Stimulated activated CD4-positive, alpha-beta T cell treated with anti-CD3 and anti-CD28 coated beads, Interleukin-12 subunit alpha, Interleukin-12 subunit beta, amount 100 ng/mL, for 24 hours (primary cell): ENCODE measurements at places on chromosomes 13 and 19.

DNA sequence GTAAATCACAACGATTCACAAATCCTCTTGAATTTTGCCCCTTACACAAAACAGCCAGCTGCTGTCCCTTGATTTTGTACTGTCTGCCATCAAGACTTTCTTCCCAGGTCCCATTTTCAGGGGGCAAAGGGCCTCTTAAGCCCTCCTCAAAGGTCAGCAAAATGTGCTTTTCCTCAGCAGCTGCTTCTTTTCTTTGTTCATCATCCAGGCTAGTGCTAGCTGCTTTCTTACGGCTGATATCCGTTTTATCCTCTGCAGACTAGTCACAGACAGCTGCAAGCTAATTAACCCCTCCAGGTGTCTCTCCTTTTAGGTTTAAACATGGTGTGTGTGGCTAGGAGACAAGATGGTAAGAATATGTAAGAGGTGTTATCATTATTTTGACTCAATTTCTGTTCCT lies 90.9 kb downstream of the NALCN start:
- DNase-seq, result no peak

GRCh38 chr13:72561791-72562190 lies 165.6 kb downstream of the MZT1 start:
- no peak for DNase-seq

DNA sequence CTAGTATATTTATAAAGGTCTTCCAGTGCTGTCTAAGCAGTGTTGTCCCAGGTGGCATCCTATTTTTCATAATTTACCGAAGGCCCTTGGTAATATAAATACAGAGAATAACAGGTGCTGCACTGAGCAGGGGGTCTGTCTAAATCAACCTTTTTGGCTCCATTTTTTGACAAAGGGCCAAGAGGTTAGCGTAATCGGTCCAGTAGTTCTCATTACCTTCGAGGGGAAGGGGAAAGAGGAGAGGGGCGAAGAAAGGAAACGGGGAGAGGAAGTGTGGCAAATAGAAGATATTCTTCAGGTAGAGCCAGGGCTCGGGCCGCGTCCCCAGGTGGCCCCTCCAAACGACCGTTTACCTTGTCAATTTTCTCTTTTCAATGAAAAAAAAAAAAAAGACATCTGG lies 749 bp upstream of the PAN3 start:
- no peak for DNase-seq

- no peak for DNase-seq
These were observed 45.7 kb upstream of the FLT1 start for GRCh38 chr13:28540612-28541011.

GRCh38 chr13:37766502-37766901 lies 103.1 kb downstream of the TRPC4 start:
- DNase-seq, result no peak

GRCh38 chr19:39403331-39404312 lies 3.0 kb upstream of the ZFP36 start:
- peak; percentile 94 for DNase-seq

GRCh38 chr19:33292595-33293254 lies 9.6 kb downstream of the CEBPA start:
- DNase-seq, result no peak

GRCh38 chr19:801861-802497 lies 4.7 kb downstream of the PTBP1 start:
- no peak for DNase-seq

GRCh38 chr19:17210296-17210695 lies 4.9 kb upstream of the USE1 start:
- DNase-seq, result no peak

DNA sequence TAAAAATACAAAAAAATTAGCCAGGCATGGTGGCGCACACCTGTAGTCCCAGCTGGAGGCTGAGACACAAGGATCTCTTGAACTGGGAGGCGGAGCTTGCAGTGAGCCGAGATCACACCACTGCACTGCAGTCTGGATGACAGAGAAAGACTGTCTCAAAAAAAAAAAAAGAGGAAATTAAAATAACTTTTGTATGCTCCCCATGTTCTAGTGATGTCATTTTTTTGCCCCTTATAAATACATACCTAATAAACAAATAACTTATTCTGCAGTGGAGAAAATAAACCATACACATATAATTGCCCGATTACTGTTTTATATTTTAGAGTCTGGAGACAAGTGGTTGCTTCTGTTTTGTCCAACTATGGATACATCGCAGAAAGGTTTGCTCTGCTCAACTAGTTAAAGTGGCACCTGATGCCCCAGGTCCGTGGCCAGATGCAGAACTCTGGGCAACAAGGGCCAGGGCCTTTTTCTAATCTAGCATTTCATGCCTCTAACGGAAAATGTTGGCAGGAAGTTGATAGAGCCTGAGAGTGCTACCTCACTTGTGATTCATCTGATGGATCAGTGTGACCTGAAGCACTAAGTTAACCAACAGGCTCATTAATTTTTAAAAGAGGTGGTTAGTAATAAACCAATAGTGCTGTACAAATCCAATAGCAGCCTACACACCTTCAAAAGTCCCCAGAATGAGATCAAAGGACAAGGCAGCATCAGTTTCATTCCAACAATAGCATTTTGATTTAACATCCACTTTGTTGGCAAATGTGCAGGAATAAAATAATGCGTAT lies 18.8 kb downstream of the UBE2L5 start:
- no peak for DNase-seq

DNA sequence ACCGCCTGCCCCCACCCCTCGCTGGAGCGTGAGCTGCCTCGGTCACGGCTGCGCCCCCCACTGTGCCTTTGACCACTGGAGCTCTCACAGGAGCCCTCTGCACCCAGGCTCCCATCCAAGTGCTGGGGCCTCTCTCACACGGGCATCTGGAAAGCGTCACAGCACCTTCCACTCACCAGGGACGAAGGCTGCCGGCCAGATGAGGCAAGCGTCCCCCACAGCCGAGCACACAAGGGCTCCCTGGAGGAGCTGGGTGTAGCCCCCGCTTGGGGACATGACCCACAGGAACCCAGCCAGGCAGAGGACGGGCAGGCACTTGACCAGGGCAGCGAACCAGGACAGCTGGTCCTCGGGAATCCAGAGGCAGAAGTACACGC lies 560 bp downstream of the TMEM86B start:
- no peak for DNase-seq

- DNase-seq, result no peak
These were observed 303.4 kb downstream of the GPC6 start for GRCh38 chr13:93529961-93530360.

DNA sequence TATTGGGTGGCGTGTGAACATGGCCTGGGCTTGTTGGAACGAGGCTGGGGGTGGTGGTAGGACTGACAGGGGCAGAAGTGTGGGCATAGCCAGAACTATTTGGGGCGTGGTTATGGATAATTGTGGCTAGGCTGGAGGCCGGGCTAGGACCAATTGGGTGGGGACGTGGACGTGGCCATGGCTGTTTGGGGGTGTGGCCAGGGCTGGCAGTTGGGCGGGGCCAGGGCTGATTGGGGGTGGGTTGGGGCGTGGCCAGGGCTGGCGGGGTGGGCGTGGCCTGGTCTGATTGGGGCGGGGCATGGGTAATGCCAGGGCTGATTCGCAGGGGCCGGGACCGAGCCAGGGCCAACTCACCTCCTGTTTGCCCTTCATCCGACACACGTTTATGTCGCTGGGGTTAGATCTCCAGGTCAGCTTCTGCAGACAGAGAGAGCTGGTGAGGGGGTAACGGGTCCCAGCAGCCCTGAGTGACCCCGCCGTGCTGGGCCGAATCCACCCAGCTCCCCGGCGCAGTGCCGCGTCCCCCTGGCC lies 2.8 kb downstream of the SEMA6B start:
- no peak for DNase-seq

- DNase-seq, result no peak
These were observed 49.2 kb downstream of the STOML3 start for GRCh38 chr13:38941353-38941945.

DNA sequence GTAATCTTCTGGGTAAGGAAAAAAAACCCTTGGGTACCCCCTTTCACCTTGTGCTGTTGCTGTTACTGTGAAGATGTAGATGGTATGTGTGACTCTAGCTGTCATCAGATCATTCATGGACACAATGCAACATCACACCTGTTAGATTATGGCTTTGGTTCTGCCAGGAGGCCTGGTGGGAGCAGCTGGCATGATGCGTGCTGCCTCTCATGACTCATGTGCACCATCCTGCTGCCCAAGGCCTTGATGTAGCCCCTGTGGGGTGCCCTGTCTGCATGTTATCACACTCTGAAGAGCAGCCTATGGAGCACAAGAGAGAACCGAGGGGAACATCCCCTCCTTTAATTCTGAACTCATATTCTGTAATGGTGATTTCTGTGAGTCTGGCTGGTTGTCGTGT lies 57.7 kb upstream of the TEX29 start:
- DNase-seq, result no peak

DNA sequence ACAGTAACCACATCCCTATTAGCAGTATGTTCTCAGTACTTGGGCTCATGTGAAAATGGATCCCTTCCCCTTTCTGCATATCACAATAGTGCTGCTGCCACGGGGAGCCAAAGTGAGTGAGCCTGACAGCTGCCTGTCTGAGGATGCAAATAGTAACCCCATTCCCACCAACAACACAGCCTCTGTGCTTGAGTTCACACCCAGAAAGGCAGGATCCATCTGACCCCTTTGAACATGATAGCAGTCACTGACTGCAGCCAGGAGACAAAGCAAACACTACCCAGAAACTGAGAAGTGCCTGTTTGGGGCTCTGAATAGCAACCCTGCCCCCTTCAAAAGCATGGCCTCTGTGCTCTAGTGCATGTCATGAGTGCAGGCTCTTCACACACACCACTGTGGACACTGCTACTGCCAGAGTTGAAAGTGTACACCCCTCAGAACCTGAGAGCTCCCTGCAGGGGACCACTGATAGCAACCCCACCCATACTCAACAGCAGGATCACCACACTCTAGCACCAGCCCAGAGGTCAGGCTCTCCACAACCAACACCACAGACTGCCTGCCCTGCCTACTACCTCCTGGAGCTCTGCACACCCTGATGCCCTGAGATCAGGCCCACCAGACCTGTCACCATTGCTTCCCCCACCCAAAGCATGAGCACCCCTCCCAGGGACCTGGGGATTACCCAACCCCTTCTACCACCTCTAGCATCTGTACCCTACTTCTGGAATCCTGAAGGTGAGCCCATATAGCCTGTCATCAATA lies 1563.5 kb upstream of the PRR20A start:
- no peak for DNase-seq

DNA sequence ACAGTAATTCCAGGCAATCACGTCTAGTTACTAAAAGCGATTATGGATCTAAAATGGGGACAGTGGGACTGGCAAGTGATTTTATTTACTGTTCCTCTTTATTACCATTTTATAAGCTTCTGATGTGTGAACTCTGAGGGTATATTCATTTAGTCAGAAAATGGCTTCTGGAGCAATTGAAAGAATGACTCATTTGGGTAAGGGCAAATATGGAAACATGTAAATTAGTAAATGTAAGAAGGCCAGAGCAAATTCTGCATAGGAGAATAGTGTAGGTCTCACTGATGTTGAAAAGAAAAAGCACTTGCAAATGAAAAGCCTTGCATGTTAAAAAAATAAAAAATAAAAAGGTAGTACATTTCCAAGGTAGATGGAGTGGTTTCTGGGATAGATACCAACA lies 262.2 kb downstream of the KLF5 start:
- no peak for DNase-seq

DNA sequence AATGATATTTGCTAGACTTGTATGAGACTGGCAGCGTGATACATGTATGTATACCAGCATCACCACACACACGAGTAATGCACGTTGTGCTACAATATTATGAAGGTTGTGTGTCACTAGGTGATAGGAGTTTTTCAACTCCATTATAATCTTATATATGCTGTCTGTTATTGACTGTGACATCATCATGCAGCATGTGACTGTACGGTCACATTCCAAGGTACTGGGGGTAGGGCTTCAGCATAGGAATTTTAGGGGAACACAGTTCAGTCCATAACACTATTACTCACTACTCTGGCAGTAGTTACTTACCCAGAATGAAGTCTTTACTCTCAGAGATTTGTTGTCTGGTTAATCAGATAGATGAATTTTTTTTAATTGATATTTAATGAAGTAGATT lies 91.1 kb downstream of the CDK8 start:
- no peak for DNase-seq

DNA sequence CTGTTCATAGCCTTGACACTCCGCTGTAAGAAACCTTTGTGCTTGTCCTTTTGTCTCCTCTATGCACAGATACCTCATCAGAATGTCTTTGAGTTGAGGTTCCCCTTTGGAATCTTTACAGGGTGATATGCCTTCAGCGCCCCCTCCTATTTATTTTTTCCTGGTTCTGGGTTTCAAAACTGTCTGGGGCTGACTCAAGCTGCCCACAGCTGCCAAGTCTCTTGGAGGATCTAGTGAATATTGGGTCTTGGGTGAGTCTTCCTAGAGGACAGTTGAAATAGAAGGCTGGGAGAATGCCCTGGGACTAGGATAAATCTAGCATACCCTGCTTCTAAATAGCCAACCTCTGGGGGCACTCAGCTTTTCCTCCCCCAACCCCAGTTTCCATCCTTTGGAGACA lies 930 bp downstream of the ZNF136 start:
- no peak for DNase-seq

GRCh38 chr19:10600149-10600548 lies 13.0 kb upstream of the AP1M2 start:
- DNase-seq, result no peak

- no peak for DNase-seq
These were observed 46.4 kb downstream of the PEX11G start for GRCh38 chr19:7442423-7442822.

- no peak for DNase-seq
These were observed 209.7 kb downstream of the SPRY2 start for GRCh38 chr13:80131204-80131603.

- no peak for DNase-seq
These were observed 9.4 kb downstream of the SCGB2B2 start for GRCh38 chr19:34667349-34668076.

DNA sequence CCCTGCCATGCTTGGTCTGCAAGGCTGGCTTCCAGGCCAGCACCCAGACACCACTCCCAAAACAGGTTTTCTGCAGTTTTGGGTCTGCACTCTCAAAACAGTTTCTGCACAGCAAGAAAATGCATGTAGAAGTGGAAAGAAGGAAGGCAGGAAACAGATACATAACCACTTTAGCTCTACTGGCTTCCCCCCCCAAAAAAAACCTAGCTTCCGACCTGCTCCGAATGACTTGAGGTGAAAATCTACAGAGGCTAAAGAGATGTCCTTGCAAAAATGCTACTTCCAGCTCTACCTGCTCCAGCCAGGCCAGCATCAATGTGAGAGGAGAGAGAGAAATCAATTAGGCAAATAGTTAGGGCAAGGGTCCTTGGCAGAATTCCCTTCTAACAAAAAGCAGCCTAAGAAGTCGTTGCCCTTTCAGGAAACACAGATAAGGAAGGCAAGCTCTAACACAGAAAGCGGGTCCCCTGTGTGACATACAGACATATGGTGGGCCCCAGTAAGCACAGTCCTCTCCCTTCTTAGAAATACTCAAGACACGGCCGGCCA lies 3.4 kb downstream of the C19orf12 start:
- no peak for DNase-seq

GRCh38 chr13:46168341-46168740 lies 13.6 kb downstream of the LCP1 start:
- peak; percentile 40 for DNase-seq

DNA sequence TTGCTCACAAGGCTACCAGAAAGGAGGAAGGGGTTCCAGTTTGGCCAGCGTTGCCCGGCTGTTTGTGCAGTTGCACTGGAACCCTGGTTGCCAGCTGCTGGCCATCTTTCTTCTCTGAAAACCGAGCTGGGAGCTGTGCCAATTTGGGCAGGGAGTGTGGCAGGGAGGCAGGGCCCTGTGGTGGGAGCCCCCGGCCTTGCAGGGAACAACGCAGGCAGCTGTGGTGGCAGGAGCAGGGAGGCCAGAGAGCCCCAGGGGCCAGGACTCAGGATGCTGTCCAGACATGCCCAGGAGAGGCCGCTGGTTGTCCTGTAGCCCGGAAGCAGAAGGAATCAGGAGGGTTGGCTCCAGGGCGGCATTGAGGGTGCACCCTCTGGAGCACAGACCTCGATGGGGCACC lies 4.8 kb downstream of the KMT5C start:
- DNase-seq, result no peak
